ENCODE measurements at places on chromosomes 16 and 17.

DNA sequence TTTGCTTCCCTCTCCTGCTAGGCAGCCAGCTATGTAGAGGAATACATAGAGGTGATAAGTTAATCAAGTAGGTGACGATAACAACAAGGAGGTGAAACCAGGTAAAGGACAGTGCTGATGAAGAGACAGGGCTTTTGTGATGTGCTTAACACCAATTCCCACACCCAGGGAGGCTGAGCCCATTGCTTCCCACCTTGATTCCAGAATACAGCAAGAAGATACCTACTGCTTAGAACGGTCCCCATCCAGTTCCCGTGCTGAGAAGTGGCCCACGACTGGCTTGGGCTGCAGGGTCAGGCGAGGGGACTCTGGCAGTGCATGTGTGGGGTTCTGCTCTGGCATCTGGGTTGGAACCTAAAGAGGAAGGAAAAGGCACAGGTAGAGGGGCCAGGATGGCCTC is 16.1 kb upstream of the GFAP start:
- no peak for DNase-seq

- no peak for DNase-seq
Measured at GRCh38 chr17:30225112-30225511, 10.4 kb downstream of the SLC6A4 start.

GRCh38 chr17:58632324-58633314 is 59.2 kb downstream of the TEX14 start:
- peak; percentile 72 for DNase-seq

- DNase-seq = no peak
Measured at GRCh38 chr17:82830249-82830661, 9.6 kb downstream of the ZNF750 start.

DNA sequence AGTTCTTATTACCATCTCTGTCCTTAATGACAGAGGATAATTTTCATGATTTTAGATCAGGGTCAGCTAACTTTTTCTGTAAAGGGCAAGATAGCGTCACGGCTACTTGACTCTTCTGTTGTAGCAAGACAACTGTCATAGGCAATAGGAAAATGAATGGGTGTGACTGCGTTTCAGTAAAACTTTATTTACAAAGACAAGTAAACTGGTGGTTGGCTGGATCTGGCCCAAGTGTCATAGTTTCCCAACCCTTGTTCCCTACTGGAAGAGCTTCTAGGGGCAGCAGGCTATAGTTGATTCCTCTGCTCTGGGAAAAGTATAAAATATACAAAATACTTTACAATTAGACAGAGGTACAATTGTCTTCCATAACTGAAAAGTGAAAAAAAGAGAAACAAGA is 50.6 kb upstream of the VPS4A start:
- DNase-seq = no peak

- DNase-seq = no peak
Measured at GRCh38 chr17:76631821-76632565, 11.6 kb downstream of the ST6GALNAC1 start.

DNA sequence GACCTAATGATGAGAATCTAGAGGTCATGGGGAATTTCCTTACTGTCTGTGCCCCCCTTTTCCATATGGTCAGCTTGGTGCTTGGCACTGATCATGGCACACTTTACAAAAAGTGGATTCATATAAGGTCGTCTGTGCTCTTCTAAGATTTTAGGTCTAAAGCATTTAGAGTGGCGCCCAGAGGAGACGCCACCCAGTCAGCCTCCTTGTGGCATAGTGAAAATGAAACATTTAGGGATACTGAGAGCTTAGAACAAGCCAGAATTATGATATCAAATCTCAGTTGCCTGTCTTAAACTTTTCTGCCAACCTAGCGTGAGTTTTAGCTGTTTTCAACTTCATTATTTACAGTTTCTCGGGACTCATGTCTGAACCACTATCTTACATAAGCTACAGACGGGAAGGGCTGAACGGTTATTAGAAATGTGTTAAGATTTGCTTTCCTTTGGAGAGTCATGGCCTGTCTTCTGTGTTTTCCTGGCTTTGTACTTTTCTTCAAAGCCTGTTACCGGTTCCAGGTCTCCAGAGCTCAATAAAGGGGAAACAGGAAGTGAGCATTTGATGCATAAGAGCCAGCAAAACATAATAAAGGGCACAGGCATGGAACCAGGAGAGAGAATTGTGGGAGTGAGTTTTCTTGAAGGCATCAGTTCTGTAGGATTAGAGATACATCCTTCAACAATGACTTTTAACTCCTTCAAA is 13.7 kb downstream of the ZNRF1 start:
- no peak for DNase-seq

- no peak for DNase-seq
Measured at GRCh38 chr16:4691666-4692412, 1.5 kb upstream of the NUDT16L1 start.

DNA sequence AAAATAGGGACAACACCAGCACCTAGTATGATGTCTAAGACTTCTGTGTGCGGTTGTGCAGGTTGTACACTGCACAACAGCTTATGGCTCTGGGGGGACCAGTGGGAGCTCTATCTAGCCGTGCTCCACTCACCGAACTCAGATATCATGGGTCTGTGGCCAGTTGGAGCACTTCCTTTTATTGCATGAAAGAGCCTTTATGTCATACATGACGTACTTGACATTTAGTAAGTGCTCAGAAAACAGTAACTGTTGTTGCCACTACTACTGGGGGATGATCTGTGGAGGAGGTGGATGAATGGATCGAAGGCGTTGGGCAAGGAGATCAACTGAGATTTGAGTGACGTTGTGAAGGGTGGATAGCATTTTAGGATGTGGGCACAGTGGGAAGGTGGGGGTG is 368.8 kb downstream of the SNX29 start:
- no peak for DNase-seq

DNA sequence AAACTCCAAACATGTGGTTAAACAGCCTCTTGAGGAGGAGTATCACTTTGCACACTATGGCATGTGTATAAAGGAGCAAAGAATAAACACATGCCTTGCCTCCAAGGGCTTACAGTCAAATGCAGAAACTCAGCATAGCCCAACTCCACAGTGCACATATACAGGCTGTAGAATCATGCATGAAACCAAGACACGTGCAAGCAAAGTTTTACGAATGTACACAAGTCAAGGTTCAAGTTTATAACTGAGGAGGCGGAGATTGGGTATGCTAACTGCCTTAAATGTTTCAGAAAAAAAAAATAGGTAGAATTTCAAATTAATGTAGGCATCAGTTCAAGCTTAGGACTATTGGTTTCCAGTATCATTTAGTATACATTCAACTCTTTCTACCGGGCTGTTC is 321.1 kb downstream of the SOX9 start:
- DNase-seq = no peak

- DNase-seq = peak; percentile 76
Measured at GRCh38 chr17:46940692-46941404, 17.9 kb downstream of the GOSR2 start.

- no peak for DNase-seq
Measured at GRCh38 chr17:19024101-19025078, 19.8 kb upstream of the FAM83G start.

- DNase-seq = no peak
Measured at GRCh38 chr17:27567563-27567859, 63.5 kb upstream of the LGALS9 start.

GRCh38 chr16:79677799-79678530 is 77.4 kb upstream of the MAF start:
- no peak for DNase-seq

- DNase-seq = no peak
Measured at GRCh38 chr17:55383771-55384642, 37.6 kb downstream of the MMD start.

- no peak for DNase-seq
Measured at GRCh38 chr17:64334851-64335250, 55.8 kb downstream of the PECAM1 start.

DNA sequence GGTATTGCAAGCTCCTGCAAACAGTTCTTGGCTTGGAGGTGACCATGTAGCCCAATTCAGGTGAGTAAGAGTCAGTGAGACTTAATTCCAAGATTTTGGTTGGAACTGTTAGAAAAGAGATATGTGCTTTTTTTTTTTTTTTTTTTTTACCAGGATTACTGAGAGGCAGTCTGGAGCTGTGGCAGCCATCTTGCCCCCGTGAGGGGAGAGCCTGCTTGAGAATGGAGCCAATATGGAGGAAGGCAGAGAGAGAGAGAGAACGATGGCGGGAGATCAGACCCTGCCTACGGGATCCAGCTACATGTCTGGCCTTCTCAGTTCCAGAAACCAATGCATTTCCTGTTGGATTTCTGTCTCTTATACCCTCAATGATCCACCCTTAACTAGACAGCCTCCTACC is 97.8 kb downstream of the MYH11 start:
- no peak for DNase-seq

DNA sequence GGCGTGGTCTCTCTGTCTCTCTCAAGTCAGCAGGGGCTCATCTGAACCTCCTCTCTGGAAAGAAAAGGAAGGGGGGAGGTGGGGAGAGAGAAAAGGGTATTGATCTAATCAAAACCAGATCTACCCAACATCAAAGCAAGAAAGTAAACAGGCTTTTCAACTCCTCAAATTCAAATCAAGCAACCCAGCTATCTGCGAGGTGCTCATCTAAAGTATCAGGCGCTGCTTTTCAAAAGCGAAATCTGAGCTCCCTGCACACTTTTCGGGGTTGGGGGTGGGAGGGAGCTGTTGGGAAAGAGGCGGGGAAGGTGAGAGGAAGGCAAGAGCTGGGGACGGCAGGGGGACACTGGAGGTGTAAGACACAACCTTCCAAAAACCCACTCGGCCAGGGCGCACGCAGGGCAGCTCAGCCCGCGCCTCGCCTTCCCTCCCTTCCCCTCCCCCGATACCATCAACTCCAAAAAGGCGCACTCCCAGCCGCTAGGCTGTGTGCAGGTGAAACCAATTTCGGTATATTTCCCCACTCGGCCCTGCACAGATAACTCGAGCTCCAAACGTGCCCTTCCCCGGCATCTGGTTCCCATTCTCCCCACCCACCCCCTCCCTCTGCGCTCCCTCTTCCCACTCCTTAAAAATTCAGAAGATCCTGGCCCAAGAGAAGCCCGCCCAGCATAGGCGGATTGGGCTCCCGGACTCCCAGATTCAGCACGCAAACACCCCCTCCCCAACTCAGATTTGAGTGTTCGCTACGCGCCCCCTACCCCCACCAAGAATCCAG is 2.6 kb downstream of the AXIN2 start:
- no peak for DNase-seq

DNA sequence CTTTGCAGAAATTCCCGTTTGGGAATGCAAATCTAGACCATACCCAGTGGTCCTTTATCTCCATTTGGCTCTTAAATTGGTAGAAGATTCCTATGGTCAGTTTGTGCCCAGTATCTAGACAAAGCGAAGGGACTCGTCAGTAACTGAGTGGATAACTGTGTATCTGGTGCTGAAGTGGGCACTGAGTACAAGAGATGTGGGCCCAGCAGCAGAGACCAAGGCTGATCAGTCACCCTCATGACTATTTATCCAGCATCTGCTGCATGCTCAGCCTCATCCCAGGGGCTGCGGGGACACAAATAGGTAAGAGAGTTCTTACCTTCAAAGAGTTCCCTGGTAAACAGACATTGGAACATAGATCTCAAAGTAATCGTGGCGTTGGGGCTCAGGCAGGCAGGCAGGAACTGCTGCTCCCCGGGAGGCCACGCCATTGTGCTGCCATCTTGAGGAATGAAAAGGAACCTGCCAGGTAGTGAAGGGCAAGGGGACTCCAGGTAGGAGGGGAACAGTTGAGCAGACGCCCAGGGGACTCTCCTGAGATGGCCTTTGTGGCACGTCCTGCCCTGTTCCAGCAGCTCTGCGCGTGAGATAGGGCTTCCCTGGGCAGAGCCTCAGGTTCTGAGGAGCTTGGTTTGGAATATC is 10.3 kb downstream of the NT5M start:
- DNase-seq = no peak

Data from NCI-H2227 treated with DMSO at 0.1 percent for 48 hours (cell line).